ENCODE measurements at places on chromosomes 3 and 15.

DNA sequence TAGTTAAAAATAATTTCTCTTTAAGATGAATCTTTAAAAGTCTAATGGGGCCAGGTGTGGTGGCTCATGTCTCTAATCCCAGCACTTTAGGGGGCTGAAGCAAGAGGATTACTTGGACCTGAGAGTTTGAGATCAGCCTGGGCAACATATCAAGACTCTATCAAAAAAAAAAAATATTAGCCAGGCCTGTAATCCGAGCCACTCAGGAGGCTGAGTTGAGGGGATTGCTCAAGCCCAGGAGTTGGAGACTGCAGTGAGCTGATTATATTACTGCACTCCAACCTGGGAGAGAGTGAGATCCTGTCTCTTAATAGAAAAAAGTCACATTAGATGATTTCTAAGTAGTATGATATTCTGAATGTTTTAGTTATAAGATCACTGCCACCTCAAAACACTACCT lies 322.0 kb upstream of the MANF start:
- DNase-seq: no peak

DNA sequence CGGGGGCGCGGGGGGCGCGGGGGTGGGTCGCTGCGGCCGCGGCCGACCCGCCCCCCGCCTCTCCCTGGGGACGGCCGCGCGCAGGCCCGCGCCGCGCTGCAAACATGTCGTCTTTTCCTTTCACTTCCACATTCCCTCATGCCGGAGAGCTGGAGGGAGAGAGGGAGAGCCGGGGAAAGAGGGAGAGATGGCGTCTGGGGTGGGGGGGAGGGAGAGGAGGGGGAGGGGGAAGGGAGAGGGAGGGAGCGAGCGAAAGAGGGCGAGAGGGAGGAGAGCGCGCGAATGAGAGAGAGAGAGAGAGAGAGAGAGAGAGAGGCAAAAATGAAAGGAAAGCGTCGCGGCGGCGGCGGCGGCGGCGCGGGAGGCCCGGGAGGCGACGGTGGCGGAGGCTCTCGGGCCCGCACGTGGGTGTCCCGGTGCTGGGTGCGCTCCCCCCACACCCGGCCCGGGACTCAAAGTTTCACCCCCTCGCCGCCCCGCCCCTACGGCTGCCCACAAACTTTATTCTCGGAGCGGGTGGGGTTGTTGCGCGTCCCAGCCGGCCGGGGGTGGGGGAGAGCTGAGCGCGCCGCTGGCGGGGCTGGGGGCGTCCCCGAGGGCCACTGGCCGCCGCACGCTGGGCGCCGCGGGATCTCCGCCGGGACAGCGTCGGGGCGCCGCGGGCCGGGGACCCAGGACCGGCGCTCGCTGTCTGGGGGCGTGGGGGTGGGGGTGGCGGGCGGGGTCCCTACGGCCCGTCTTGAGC lies 731 bp downstream of the ZNF710 start:
- DNase-seq: peak; percentile 40

DNA sequence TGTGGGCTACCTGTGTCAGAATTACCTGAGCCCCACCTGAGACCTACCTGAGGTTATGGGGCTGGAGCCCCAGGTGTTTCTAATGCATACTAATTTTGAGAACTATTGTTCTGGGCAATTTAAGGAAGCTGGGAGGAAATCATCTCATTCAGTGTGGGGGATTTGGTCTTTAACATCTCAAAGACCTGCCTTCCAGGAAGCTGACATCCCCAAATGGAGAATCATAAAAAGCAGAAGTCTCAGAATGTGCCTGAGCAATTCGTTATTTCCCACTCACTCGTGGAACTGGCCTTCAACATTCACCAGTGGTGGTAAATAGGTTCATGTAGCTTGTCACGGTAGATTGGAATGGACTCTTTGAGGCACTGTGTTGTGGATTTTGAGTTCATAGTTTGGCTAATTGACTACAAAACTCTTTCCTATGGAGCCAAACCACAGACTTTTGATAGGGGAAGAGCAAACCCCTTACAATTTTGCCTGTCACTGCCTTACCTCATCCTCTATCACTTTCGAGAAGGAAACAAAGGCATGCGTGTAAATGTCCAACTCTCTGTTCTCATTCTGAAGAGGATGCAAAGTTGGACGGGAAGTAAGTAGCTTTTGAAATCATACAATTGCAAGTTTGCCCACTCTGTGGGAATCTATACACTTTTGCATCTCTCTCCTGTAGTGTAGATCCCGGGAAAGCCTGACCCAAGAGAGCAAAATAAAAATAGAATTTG lies 521.0 kb upstream of the MDFIC2 start:
- no peak for DNase-seq

- no peak for DNase-seq
These were observed 84.6 kb downstream of the FILIP1L start for GRCh38 chr3:100029689-100030088.

GRCh38 chr15:31279221-31280045 lies 47.2 kb upstream of the KLF13 start:
- DNase-seq: no peak

- DNase-seq: peak; percentile 51
These were observed 21.3 kb downstream of the SLC35G2 start for GRCh38 chr3:136840252-136840651.

- no peak for DNase-seq
These were observed 625.5 kb upstream of the ZNF717 start for GRCh38 chr3:76410762-76411281.

GRCh38 chr3:149554826-149555225 lies 80.3 kb downstream of the TM4SF4 start:
- peak; percentile 92 for DNase-seq

GRCh38 chr15:90871139-90871715 lies 2.8 kb downstream of the FURIN start:
- DNase-seq: peak; percentile 52

DNA sequence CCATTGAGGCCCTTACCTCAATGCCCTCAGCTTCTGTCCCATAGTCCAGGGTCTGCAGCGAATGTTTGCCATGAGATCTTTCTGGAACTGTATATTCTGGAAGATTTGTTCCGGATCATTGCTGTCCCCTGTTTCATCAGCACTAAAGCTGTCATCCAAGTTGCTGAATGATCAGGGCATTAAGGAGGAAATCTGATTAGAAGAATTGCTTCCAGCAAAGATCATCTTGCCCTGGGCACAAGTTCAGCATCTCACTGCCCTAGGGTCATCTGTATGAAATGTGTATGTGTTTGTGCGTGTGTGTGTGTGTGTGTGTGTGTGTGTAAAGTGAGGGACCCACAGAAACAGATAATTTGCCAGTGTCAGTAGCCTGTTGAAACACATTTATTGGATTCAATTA lies 1.4 kb downstream of the TMC3 start:
- DNase-seq: no peak

DNA sequence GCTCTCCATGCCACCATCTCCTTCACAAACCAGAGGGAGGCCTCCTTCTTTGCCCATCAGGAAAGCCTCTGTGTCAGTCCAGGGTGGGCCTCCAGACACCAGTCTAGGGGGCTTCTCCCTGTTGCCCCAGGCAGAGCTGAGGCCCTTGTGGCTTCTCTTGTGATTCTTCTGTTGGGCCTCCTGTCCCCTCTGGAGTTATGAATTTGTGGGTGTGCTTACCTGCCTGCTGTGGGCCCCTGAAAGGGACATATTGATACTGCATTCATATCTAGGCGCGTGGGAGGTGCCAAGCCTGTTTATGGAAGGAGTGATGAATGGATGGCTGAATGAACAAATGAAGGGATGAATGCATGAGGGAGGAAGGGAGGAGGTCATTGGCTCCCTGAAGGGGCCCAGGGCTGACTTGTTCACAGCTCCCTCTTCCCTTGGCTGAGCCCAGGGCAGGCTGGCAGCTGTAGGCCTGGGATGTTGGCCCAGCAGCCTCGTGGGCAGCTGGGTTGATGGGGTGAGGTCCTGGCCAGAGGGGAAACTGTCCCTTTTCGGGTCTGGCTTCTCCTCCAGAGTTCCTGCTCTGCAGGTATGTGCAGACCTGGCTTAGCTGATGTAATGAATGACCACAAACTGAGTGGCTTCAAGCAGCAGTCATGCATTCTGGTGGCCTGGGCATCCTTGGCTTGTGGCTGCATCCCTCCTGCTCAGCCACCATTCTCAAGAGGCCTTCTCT lies 195.4 kb downstream of the GOLGA6L6 start:
- DNase-seq: no peak

- DNase-seq: peak; percentile 50
These were observed 52.9 kb downstream of the LRTM1 start for GRCh38 chr3:54874816-54875556.

All from M059J (cell line).